ENCODE measurements at places on chromosomes 6 and 20. TPM values are rescaled to one million over a fixed set of nuclear protein-coding genes. Genes with fewer than 3 reads are reported as not detected.
A peak's percentile ranks its signal among the peaks of the same experiment; 100 is the strongest.

DNA sequence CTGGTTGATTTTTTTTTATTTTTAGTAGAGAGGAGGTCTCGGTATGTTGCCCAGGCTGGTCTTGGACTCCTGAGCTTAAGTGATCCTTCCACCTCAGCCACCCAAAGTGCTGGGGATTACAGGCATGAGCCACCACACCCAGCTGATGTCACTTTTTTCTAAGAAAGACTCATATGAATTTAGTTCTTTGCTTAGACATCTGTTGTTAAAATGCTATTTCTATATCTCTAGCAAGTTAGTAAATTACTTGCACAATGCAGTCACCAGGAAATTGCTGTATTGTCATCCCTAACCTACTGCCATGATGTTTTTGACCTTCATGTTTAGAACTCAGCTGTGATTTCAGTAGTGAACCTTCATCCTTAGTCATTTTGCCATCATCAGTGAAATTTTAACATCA, 5.7 kb downstream of the KDM1B start:
- no peak for DNase-seq

DNA sequence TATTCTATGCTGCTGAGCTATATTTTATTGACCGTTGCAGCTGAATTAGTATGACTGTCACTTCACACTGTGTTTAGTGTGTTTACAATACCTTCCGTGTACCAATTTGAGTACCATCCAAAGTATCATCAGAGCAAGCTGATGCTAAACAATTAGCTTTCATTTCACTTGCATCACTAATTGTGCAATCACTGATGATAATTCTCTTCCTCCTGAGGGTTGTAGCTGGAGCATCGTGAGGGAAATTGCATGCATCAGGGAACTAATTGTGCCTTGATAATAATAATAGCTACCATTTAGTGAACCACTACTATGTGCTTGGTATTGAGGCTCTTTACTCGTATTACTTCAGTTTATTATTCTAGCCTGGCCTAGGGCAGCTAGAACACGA, 384.8 kb upstream of the SOX4 start:
- no peak for DNase-seq

DNA sequence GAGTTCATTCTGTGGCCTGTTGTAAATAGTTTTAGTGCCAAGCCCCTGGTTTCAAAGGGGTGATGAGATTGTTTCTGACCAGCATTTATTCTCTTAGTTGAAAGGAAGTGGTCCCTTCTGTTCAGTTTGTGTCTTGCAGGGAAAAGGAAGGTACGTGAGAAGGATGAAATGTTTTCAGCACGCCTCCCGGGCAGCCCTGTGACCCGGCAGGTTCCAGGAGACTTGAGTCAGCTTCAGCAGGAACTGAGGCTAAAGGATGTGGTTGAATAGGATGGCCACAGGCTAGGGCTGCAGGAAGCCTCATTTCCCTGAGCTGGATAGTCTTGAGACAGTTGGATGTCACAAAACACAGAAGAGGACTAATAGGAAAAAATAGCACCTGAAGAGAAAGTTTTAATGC, 132.4 kb upstream of the SYNDIG1 start:
- DNase-seq = peak; percentile 96

DNA sequence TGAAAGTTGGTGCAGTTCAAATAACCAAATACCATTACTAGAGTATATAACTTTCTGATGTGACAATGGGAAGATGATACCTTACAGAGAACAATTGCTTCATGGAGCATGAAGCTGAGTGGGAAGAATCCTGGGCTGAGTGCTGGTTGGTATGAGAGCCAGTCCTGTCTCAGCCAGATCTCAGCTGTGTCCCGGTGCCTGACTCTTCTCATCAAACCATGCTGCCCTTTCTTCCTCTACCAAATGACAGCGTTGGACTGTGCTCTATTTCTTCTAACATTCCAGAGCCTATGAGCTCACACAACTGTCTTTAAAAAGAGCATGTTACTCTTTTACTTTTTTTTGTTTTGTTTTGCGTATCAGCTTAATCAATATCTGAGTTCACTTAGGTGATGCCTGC, 27.5 kb upstream of the PBOV1 start:
- no peak for DNase-seq

DNA sequence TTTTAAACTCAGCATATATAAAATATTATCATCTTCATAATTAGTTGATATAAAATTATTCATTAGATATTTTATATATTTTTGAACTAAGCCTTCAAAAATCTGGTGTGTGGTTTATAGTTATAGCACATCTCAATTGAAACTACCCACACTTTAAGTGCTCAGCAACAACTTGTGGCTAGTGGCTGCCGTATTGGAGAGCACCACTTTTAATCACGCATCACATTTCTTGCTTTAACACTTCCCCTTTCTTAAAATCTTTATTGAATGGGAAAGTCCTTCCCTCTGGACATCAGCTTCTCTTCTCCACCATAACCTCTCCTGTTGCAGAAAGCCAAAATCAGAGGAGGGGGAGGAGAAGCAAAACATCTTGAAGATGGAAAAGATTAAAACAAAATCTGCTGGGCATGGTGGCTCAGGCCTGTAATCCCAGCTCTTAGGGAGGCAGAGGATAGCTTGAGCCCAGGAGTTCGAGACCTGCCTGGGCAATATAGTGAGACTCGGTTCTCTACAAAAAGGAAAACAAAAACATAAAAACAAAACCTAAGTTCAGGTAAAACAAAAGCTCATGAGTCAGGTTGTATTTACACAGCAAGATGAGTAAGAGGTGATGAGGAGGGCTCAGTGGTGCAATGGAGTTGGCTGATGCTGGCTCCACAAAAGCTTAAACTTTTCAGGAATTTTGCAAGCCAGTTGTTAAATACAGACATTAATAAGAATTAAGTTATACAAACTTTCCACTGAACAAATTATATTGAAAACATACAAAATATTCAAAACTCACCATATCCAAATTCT, 237.0 kb upstream of the SUPT3H start:
- peak; percentile 66 for DNase-seq

GRCh38 chr6:168956141-168956838, 297.4 kb downstream of the THBS2 start:
- no peak for DNase-seq

DNA sequence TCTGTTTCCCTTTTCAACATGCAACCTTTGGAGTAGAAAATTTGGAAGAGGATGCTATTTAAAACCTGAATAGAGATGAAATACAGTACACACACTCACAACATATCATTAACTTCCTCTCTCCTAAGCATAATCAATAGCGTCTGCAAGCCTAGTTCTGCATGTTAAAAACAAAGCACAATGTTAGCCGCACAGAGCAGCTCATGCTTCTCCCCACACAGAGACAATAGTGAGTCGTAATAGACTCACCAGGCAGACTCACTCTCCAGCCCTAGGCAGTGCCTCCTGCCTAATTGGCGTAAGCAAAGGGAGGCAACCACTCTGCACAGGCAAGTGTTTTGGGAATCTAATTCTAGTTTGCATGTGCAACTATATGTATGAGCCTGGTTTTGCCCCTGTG, 45.8 kb upstream of the ARID1B start:
- DNase-seq = peak; percentile 61

GRCh38 chr20:11891077-11891775, 26.5 kb upstream of the BTBD3 start:
- peak; percentile 76 for DNase-seq

The ESR1 gene
- total RNA-seq = not detected

The JPH2 gene
- total RNA-seq = 16.4 TPM

The VSX1 gene
- 0.32 TPM for total RNA-seq

The CLPSL1 gene
- not detected for total RNA-seq

The SPATS1 gene
- not detected for total RNA-seq

The TFAP2D gene
- total RNA-seq = not detected
